ENCODE measurements at places on chromosomes 1 and 21. TPM values are rescaled to one million over a fixed set of nuclear protein-coding genes. Genes with fewer than 3 reads are reported as not detected.

- no peak for DNase-seq
These were observed 80.5 kb upstream of the VAV3 start for GRCh38 chr1:108045460-108045859.

DNA sequence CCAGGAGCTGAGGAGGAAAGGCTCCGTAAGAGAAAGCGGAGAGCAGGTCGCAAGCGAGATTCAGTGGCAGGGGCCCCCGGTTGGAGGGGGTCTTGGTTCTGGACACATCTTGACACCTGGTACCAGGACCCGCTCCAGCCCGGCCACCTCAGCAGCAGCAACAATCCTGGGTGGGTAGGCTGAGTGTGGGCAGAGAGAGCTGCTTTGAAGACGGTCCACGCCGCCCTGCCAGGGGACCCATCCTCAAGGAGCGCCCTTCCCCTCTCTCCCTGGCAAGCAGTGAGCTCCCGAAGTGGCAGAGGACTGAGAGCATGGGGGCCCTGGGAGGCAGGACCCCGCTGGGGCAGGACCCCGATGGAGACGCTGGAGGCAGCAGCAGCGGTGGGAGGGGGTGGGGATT, 35.6 kb upstream of the LAPTM5 start:
- no peak for DNase-seq

- DNase-seq: no peak
These were observed 328.9 kb downstream of the PTBP2 start for GRCh38 chr1:97050506-97050905.

DNA sequence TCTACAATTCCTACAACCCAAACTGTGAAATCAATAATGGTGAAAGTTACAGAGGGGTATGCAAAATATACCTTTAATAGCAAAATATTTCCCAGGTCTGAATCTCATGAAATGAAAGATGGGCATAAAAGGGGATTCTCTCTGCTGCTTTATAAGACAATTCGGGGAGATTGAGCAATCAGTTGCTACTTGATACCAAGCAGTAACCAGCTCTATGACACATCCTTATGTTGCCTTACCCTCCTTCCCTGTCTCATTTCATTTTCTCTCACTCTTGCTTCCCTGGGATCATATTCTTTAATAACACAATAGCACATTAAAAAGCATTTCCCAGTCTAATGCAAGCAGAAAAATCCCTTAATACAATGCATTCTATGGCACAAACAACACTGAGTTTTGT, 29.0 kb downstream of the ZSWIM5 start:
- no peak for DNase-seq

GRCh38 chr1:77989744-77990143, 10.9 kb upstream of the FUBP1 start:
- DNase-seq: no peak

GRCh38 chr1:12320486-12320885, 90.7 kb downstream of the VPS13D start:
- DNase-seq: no peak

DNA sequence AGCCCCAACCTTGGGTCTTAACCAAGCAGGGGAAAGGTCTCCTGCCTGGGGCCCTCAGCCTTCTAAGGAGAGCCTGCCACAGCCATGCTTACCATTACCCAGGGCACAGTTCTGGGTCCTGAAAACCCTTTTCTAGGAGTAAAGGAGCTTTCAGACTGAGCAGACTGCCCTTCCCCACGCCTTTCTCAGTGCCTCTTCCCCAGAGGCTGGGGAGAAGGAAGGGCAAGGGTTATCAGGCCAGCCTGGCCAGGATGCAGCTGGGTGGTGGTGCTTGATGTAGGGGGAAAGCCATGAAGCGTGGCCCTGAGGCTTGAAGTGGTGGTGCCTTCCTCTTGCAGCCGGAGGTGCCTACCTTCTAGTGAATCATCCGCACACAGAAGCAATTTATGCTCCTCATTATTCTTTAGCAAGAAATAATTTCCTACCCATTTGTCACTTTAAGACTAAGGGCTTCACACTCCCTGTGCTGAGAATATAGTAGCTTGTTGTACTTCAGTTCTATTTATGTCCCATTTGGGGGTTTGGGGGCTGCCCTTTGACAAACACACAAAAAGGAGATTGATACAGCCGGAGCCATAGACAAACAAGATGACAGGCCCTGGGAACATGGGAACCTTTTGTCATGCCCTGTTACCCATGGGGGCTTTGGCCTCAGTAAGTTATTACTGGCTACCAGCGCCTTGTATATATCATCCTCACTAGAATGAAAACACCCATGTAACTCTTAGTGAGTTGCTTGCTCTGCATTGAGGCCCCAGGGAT, 40.7 kb downstream of the MAN1C1 start:
- peak; percentile 44 for DNase-seq

IL23R gene
- total RNA-seq: not detected

COL9A2 gene
- 3.3 TPM for total RNA-seq

CCDC27 gene
- total RNA-seq: not detected

ATG4C gene
- 5.6 TPM for total RNA-seq

HMGN2 gene
- 101 TPM for total RNA-seq
